ENCODE measurements at places on chromosomes 11 and 22. TPM values are rescaled to one million over a fixed set of nuclear protein-coding genes. Genes with fewer than 3 reads are reported as not detected.

- DNase-seq = no peak
These were observed 55.5 kb upstream of the NARS2 start for GRCh38 chr11:78630155-78630554.

GRCh38 chr11:17570034-17570433, 23.0 kb downstream of the OTOG start:
- no peak for DNase-seq

ACRV1 gene
- not detected for total RNA-seq

DNA sequence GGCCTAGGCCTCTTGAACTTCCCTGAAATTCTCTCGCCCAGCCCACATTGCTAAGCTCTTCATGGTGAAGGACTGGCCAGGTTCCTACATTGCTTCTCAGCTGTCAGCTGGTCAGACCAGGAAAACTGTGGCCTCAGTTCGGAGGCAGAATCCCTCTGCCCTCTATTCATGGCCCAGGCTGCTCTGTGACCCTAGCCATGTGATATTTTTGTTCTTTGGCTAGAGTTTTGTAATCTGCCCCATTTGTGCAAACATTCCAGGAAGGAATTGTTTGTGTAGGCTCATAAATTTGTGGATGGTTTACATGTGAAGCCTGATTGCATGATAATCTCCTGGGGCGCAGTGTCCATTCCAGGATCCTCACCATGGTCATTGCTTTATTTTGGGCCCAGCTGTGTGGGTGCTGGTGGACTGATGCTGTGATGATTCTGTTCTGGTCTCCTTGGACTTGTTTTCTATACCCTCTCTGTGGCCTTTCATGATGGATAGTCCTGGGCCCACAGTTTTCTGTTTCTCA, 149.1 kb upstream of the E2F8 start:
- no peak for DNase-seq

DNA sequence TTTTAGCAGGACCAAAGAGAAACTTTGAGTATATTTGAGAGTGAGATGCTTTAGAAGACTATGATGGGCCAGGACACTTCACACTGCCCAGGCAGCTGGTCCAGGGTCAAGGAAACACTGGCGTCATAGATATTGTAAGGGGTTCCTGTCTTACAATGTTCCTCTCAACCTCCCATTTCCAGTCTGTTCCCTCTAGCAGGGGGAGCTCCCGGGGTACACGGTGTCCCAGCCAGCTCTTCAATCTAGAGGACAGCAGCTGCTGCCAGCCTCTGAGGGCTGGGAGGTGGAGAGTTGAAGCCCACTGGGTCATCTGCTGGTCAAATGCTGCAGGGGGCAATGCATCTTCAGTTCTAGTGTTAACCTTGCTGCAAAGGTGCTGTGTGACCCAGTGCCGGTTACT, 40.7 kb upstream of the TIMP3 start:
- DNase-seq = no peak

DNA sequence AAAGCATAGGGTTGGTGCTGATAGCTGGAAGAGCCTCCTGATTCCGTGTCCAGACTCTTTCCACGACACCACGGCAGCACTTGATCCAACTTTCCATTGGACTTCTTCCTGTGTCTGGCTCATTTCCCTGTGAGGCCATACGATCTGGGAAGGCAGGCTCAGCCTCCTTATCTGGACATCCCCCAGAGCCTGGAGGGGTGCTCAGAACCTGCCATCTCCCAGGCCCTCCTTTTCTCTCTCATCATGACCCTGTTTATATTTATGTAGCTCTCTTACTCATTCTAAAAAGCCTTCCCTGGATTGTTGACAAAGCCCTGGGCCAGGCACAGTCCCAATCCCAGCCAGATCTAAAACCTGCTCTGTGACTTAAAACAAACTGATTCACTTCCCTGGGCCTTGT, 7.8 kb upstream of the BCL9L start:
- no peak for DNase-seq
